Central memory CD8-positive, alpha-beta T cell (primary cell): ENCODE measurements at places on chromosomes 6 and 20.
A peak's percentile ranks its signal among the peaks of the same experiment; 100 is the strongest.

- H3K27me3 ChIP-seq = no peaks in the 10 kb centered on the region
- H3K27ac ChIP-seq = no peak overlapping the region
- no peaks in the 10 kb centered on the region for H3K36me3 ChIP-seq
- DNase-seq = no peak
Measured at GRCh38 chr20:56542489-56543030, 9.5 kb downstream of the FAM209B start.

DNA sequence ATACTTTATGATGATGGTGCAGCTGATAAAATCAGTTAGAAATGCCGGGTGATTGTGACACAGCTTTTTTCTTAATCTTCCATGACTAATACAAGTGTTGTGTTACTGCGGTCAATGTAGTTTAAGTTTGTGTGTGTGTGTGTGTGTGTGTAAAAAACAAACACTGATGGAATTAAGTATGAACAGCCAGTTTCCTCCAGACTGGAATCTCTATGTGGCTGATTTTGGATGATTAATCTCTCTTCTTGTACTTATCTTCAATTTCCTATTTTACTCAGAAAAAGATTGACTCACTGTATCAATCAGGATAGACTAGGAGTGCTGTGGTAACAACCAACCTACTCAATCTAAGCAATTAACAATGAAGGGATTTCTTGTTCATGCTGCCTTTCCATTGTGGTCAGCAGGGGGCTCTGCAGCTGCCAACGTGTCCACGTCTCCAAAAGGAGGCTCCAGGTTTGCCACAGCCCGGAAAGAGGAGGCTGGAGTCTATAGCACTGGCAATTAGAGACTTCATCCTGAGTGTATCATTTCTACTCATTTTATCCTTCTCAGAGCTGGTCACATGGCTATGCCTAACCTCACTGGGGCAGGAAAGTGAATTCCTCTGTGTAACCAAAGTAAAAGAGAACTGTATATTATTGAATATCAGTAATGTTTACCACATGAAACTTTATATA lies 107.7 kb downstream of the CD109 start:
- H3K27ac ChIP-seq = no peak overlapping the region
- H3K4me3 ChIP-seq = no peak overlapping the region
- DNase-seq = no peak
- no peaks in the 10 kb centered on the region for H3K4me1 ChIP-seq
- H3K27me3 ChIP-seq = no peaks in the 10 kb centered on the region
- H3K36me3 ChIP-seq = no peaks in the 10 kb centered on the region

GRCh38 chr6:73050706-73051105 lies 174.6 kb downstream of the KHDC1L start:
- peaks cover 6% of the 10 kb centered on the region for H3K4me1 ChIP-seq
- no peaks in the 10 kb centered on the region for H3K36me3 ChIP-seq
- H3K27me3 ChIP-seq = no peaks in the 10 kb centered on the region

- no peak overlapping the region for H3K4me3 ChIP-seq
- no peak for DNase-seq
- no peak overlapping the region for H3K27ac ChIP-seq
- peaks cover 12% of the 10 kb centered on the region for H3K27me3 ChIP-seq
- H3K36me3 ChIP-seq = peaks cover 2% of the 10 kb centered on the region
- H3K4me1 ChIP-seq = peaks cover 9% of the 10 kb centered on the region
Measured at GRCh38 chr20:50350510-50351249, 159.5 kb upstream of the PTPN1 start.

GRCh38 chr20:54148947-54149764 lies 24.6 kb downstream of the CYP24A1 start:
- H3K4me1 ChIP-seq = no peaks in the 10 kb centered on the region
- no peak for DNase-seq
- H3K36me3 ChIP-seq = no peaks in the 10 kb centered on the region
- no peak overlapping the region for H3K27ac ChIP-seq
- peaks cover 50% of the 10 kb centered on the region for H3K27me3 ChIP-seq

DNA sequence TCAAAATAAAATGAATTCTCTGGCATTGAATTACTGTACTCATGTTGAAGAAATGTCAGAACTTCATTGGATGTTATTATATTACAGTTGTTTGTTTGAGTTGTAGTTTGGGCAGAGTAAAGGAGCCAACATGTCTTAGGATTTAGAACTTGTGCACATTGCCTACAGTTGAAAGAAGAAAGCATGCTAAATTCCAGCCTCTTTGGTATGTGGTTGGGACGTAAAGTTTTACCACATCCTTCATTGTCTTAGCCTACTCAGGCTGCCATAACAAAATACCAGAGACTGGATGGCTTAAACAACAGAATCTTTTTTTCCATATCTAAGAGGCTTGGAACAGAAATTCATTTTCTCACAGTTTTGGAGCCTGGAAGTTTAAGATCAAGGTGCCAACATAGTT lies 42.4 kb downstream of the HFE start:
- no peak for DNase-seq
- peaks cover 33% of the 10 kb centered on the region for H3K36me3 ChIP-seq
- H3K27me3 ChIP-seq = no peaks in the 10 kb centered on the region
- H3K4me1 ChIP-seq = peaks cover 28% of the 10 kb centered on the region

GRCh38 chr6:154356690-154357089 lies at the start of gene IPCEF1:
Gene IPCEF1 (minus strand): TSS chr6:154356803. CDS start chr6:154265947, 90,856 bp downstream.
- H3K4me3 ChIP-seq = no peak within 1 kb of the TSS
- peaks cover 50% of the 10 kb centered on the region for H3K27me3 ChIP-seq
- DNase-seq = no peak

- H3K36me3 ChIP-seq = peaks cover 1% of the 10 kb centered on the region
- no peak for DNase-seq
Measured at GRCh38 chr20:36861875-36862801, 13.8 kb upstream of the TLDC2 start.

GRCh38 chr6:85460154-85460920 lies 10.5 kb downstream of the NT5E start:
- H3K4me1 ChIP-seq = peaks cover 77% of the 10 kb centered on the region
- peak overlapping the region; percentile 83 for H3K27ac ChIP-seq
- DNase-seq = no peak

DNA sequence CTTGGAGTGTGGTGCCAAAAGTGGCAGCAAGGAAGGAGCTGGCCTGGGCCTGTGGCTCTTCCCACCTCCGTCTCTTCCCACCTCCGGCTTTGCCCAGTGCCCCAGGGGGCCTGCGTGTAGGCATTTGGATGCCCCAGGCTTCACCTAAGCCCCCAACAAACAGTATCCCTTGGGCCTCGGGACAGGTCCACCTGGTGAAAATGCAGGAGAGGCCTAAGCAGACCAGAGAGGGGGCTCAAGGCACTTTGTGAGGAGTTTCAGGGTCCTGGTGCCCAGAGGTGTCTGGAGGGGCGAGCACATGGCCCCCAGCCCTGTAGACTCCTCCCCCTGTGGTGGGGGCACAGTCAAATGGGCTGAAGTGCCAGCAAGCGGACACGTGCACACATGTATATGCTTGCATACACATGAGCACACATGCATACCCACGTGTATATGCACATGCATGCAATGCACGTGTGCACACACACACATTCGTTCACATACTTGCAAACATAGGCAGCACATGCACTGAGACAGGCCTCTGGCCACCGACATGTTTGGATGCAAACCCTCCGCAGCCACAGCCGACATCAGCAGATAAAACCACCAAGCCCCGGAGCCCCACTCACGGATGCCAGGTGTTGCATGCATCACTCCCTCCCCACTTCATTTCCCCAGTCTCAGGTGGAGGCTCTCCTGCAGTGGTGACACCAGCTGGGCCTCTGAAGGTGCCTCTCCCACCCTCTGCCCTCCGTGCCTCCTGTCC lies 124.5 kb downstream of the TAF4 start:
- no peaks in the 10 kb centered on the region for H3K4me1 ChIP-seq
- no peak overlapping the region for H3K4me3 ChIP-seq
- peaks cover 4% of the 10 kb centered on the region for H3K36me3 ChIP-seq
